ENCODE measurements at places on chromosomes 7 and 10.

- DNase-seq: no peak
Measured at GRCh38 chr7:28815369-28815927, 142.7 kb downstream of the TRIL start.

GRCh38 chr10:112899391-112900065 lies 50.5 kb upstream of the TCF7L2 start:
- no peak for DNase-seq

DNA sequence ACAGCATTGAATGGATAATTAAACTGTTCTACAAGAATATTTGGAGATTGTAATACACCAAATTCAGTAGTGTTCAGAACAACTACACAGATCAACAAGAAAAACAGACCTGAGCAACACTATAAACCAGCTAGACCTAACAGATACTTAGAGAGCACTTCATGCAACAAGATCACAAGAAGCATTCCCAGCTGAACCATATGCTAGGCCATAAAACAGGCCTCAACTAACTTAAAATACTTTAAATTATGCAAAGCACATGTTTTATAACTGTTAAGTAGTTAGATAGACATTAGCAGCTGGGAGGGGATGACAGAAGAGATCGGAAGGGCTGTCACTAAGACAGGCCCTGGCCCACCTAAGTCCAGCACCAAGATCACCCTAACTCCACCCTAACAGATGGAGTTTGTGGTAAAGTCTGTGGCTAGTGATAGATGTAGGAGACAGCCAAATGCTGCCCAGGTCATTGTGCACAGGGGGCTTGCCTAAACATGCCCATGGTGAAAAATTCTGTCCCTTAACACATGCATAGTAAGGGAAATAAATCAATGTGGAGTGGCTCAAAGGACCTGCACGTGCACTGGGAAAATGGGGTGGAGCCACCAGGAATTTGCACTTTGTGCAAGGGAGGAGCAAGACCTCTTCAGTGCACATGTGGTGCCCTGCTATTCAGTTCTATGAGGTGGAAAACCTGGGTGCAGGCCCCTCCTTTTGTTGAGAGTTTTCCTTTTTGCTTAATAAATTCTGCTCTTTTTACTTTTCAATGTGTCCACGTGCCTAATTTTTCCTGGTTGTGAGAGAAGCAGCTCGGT lies 567.8 kb upstream of the NRG3 start:
- DNase-seq: no peak

- no peak for DNase-seq
Measured at GRCh38 chr7:127411176-127411575, 18.7 kb upstream of the ZNF800 start.

GRCh38 chr7:156754201-156754600 lies 113.6 kb downstream of the RNF32 start:
- no peak for DNase-seq

DNA sequence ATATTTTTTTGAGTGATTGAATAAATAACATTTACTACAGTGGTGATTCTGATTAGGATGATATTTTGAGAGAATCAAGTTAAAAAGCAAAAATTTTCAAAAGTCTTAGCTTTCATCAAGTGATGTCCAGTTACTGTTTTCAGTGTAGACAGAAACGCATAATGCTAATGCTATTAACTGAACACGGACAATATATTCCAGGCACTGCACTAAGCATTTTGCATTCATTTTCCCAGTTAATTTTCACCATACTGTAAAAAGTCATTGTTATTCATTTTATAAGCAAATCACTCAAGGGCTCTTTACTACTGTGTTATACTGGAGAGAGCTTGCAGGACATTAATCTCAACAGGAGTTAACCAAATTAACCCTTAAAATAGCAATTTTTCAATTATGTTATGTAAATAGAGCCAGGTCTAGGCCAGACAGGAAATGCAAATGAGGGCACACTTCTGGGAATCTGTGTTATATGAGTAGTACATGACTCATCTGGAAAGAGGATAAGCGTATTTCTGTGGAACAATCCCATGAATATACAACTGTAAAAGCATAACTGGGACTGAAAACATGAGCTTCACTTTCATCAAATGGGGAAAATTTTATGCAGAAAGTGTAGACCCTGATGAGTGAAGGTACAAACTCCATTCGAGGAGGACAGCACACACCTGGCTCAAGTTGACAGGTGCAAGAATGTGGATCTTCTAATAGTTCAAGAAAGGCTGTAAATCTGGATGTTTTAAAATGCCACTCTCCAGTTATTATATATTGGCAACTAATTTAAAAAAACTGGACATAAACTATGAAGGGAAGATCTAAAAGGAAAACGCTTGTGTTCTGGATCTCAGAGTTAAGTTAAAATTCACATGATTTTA lies 75.4 kb downstream of the ANK3 start:
- no peak for DNase-seq

DNA sequence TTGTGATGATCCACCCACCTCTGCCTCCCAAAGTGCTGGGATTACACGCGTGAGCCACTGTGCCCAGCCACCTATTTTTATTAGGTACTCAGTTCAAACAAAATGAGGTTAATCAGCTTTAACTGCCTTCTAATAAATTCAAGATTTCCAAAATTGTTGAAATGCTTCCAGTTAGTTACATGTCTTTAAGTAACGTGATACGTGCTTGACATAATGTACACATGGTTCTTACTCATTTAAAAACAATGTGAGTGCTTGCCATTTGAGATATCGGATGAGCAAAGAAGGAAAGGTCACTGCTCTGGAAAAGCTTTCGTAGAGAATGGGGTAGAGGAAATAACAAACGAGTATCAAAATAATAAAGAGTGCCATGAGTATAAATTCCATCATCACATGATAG lies 83.6 kb downstream of the KMT2E start:
- DNase-seq: no peak

DNA sequence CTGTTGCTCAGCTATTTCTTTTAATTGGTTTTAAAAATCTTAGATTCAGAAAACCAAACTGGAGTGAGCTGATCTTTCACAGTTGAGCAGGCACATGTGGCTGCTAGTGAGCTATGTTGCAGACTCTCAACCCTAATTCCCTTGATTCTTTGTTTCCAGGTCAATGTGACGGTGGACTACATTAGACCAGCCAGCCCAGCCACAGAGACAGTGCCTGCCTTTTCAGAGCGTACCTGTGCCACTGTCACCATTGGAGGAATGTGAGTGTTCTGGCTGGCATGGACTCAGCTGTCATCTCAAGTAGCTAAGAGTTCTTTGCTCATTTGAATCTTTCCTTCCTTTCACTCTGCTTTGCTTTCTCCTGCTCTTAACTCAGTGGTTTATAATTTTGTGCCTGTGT lies 187.1 kb downstream of the LRRC4 start:
- DNase-seq: no peak

DNA sequence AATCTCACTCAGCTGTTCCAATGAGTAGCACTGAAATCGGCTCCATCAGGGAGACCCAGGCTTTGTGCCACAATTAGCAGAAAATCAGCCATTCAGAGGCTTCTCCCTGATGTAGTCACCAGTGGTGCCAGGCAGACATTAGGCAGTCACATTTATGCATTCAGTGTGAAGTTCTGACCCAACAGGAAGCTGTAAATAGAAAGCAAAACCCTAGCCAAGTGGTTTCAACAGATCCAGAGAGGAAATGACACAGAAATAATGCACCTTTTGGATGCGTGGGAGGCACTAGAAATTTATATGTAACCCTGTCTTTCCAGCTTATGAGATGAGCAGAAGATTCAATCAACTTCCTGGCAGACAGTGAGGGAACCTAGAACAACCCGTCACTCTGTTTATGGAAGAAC lies 186.4 kb downstream of the PDE1C start:
- DNase-seq: no peak

GRCh38 chr10:76915316-76915715 lies 722.3 kb downstream of the KCNMA1 start:
- DNase-seq: no peak

GRCh38 chr7:26376175-26376917 lies 84.7 kb downstream of the SNX10 start:
- DNase-seq: peak; percentile 62

DNA sequence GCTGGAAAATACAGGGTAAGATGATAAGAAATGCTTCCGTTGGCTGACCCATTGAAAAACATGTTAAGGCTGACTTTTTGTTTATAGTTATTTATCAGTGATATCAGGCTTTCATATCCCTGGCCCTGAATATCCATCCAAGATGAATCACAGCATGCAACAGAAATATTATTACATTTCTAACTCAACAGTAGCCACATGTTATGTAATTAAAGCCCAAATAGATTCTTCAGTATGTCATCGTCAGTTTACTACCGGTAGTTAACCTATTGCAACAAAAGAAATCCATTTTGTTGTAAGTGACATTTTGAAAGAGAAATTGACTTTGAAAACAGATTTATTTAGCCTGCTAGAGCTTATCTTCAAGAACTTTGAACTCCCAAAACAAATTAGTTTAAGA lies 354.1 kb upstream of the CELF2 start:
- no peak for DNase-seq

DNA sequence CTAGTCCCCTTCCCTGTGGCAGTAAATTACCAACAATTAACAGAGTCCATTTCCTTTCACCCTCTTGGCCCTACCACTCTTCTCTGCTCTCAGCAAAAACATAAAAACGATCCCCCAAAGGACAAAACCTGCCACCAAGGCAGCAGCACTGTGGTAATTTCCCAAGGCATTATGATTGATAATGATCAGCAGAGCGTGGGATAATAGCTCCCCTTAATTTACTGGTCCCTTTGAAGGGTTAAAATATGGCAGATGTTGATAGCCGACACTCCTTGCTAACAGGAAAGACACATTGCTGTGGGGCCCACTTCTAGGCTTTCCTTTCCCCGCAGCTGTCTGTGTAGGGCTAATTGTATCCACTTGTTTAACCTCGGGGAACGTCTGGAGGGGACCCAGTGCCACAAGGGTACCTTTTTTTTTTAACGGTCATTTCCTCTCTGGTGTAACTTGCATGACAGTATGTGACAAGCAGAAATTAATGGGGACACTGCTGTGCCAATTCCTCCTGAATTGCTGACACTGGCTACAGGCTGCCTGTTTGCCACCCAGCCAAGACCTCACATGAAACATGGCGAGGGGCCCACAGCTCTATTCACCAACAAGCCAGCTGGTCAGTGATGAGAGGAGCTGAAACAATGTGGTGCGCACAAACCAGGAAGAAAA lies 81.3 kb downstream of the CDK6 start:
- DNase-seq: no peak

- DNase-seq: no peak
Measured at GRCh38 chr10:97861097-97861750, 11.6 kb downstream of the GOLGA7B start.

- DNase-seq: no peak
Measured at GRCh38 chr7:74138945-74139843, 35.0 kb upstream of the EIF4H start.

DNA sequence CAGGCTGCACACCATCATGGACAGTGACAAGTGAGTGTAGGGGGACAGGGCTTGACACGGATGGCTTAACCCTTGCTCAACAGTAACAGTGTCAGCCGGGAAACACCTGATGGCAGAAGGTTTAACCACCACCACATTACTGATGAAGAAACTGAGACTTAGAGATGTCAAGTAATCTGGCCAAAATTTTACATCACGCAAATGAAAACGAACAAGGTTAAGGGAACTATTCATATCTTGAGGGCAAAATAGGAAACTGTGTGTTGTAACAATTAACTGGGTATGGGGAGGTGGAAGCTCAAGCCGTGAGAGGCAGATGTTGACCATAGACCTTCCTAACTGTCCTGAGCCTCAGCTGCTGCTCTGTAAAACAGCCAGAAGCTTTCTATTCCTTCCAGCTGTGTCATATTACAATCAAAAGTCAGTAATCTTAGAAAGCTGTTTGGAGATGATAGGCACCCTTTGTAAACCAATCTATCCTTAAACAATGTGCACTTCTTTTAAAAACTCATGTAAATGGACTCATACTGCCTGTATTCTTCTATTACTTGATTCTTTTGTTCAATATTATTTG lies 68.4 kb downstream of the ABCC2 start:
- DNase-seq: no peak

DNA sequence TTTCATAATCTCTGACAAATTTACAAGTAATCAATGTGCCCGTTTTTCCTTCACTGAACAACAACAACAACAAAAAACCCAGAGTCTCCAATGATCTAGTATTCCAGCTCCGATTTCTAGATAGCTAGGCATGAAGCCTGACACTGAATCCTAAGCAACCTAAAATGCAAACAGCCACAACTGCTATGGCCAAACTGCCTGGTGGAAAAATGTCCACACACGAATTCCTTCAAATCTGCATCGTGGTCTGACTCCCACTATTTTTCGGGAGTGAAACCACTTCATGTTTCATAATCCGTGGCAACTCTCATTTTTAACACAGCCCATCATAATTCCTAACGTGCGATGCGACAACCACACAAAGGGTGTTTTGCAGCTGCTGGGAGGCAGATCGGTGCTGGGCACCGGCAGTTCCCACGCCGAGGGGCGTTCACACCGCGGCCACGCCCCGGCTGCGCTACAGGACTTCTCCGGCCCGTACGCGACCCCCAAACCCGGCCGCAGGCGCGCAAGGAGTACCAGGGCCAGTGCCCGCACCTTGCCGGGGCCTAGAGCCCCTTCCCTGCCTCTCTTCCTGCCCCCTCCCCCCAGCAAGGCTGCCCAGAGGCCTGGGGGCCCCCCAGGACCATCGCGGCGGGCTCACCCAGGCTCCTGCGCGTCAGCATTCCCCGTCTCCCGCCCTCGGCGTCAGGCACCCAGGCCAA lies 814 bp downstream of the RUFY2 start:
- DNase-seq: peak; percentile 67

- DNase-seq: no peak
Measured at GRCh38 chr10:36141856-36142560, 499.9 kb upstream of the FZD8 start.
